Neural progenitor cell (in vitro differentiated cells): ENCODE measurements at places on chromosomes 6 and 20.

DNA sequence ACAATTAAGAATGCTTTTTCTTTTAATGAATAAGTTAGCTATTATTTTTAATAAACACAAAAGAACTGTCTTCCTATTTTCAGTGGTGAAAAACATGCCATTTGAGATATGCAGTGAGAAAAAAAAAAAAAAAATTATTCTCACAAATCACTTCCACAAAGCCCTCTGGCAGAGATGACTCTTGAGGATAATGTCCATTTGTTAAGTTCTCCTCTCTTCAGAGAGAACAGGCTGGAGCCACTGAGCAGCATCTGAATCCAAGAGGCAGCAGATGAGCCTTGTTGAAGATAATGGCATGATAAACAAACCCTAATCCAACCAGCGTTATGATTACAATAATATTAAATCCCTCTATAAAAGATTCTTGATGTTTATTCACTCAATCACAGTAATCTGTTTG is 105.0 kb downstream of the PTPRK start:
- no peak for DNase-seq

- DNase-seq: no peak
Measured at GRCh38 chr6:3202999-3203696, 24.3 kb downstream of the TUBB2B start.

GRCh38 chr6:54083287-54083686 is 28.0 kb upstream of the MLIP start:
- no peak for DNase-seq

GRCh38 chr6:46016063-46016608 is 476 bp upstream of the CLIC5 start:
- DNase-seq: no peak

DNA sequence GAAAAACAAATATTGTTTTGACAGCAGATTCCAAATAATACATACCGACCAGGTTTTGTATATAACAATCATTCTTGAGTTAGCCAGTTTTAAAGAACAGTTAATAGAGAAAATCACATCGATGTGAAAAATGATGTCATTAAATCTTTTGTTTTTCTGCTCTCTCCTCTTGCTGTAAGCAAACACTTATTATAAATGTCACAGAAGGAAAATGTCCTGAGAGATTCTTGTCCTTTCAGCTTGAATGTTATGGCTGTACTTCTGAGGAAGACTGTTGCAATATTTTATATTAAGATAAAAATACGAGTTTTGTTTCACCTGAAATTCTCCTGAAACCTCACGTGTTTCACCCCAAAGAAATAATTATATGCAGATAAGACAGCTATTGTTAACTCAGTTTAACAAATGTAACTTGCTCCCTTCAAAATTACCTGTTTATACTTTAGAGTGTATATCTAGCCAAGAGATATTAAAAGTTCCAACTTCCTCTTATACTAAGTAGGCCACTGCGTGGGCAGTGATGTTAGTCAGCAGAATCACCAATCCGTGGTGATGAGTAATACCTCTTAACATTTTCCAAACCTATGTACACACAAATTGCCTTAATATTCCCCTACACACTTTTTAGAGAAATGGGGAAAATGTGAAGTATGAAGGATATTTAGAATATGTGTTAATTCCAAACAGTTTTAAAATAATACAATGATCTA is 1111.4 kb upstream of the CITED2 start:
- no peak for DNase-seq

DNA sequence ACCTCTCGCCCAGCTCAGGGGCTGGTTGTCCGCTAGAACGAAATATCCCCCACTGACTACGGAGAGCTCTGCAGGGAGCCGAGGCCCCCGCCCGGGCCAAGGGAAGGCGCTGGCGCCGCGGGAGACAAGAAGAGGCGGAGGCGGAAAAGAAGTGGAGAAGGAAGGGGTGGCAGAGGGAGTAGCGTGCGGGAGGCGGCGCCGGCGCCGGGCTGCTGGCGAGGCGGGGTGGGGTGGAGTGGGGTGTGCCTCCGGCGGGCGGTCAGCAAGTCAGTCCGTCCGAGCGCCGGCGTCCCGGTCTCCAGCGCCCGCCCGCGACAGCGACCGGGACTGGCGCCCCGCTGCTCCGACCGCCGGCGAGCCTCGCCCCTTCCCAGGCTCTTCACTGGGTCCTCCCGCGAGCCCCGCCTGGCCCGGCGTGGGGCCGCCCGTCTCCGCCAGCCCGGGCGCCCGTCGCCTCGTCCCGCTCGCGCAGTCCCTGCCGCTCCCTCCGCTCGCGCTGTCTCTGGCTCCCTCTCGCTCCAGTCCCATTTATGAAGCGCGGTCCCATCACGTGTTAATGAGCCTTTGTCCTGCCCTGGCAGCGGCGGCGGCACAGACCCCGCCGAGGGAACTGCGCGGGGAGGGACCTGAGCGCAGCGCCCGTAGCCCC is at the start of gene CNR1:
Gene CNR1, minus strand, starts transcription at position 504 of the 649 bp plus-strand sequence. CDS start 21,073 bp downstream, outside the sequence.
- DNase-seq: peak; percentile 82

DNA sequence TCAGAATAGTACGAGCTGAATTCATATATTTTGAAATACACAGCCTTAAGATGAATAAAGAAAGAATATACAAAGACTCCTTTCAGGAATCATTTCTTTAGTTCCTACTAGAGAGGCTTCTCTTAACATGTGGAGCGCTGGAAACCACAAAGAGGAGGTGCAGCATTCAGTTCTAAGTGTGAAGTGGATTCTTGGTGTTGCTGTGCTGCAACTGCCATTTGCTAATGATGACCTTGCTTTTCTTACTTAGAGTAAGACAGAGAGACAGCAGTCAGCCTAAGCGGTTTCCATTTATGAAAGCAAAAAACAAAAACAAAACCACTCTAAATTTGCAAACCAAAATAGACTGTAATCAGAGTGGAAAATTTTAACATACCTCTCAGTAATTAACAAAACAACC is 629.0 kb downstream of the EPHA7 start:
- DNase-seq: no peak

- DNase-seq: no peak
Measured at GRCh38 chr20:22544462-22544861, 39.9 kb downstream of the FOXA2 start.

- no peak for DNase-seq
Measured at GRCh38 chr20:48003021-48003420, 217.7 kb upstream of the SULF2 start.

- no peak for DNase-seq
Measured at GRCh38 chr6:14822679-14823078, 423.2 kb upstream of the JARID2 start.

DNA sequence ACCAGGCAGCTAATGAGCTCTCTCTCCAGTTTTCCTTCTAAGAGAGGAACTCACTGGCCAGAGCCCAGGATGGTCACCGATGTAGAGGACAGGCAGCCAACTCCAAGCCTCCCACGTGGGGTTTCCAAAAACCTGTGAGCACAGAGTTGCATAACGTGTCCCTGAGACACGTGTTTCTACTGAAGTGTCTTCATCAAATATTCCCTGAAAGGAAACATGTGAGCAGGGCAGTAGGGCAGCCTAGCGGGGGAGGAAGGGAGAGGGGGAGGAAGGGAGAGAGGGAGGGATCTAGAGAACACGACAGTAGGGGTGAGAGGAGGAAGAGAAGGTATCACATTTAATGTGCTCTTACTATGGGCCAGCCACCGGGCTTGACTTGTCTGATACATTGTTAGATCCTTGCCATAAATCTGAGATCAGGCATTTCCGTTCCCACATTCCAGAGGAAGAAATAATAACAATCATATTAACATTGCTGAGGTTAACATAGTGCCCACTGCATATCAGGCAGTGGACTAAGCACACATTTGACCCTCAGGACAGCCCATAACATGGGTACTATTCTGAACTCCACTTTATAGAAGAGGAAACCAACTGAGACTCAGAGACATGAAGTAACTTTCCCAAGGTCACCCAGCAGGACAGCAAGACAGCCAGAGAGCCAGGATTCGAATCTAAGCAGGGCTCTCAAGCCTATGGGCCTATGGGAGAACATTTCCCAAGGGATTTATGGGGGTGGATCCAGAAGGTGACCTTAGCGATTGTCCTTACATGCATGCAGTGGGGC is 4.5 kb upstream of the SYS1 start:
- no peak for DNase-seq

- no peak for DNase-seq
Measured at GRCh38 chr6:43789447-43789846, 19.4 kb downstream of the VEGFA start.

DNA sequence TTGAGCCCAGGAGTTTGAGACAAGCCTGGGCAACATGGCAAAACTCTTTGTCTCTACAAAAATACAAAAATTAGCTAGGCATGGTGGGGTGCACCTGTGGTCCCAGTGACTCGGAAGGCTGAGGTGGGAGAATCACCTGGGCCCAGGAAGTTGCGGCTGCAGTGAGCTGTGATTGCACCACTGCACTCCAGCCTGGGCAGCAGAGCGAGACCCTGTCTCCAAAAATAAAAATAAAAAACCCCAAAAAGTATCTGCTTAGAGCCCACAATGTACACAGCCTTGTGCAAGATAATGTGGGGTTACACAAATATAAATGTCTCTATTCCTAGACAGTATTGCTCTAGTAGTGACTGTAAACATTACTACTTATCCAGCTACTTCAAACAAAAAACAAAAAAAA is 5.9 kb downstream of the ESF1 start:
- no peak for DNase-seq

- no peak for DNase-seq
Measured at GRCh38 chr20:58436868-58437645, 48.0 kb downstream of the VAPB start.

DNA sequence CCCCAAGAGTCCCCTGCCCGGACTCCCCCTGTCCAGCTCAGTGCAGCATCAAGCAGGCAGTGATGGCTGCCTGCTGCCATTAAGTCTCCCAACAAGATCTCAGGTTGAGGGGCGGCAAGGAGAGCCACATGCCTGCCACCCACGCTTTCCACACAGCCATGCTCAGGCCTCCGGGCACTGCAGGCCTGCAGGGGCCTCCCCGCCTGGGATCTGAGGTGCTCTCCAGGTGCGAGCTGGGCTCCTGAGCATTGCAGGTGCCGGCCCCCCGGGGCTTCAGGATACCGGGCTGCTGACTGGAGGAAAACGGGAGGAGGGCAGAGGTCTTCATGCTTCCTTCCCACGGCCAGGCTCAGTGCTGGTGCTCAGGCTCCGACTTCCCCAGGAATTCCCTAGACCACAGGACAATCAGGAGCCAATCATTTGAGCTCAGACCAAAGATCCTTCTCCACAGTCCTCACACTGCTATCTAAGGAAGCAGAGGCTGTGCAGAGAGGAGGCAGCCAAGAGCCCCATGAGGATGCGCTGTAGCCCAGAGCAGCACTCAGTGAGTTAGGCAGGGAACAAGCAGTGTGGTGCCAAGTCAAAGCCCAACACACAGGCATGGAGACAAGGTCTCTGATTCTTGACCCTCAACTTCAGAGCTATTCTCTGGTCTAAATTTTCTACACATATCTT is 52.7 kb downstream of the PYGB start:
- DNase-seq: peak; percentile 12

- DNase-seq: no peak
Measured at GRCh38 chr6:129709196-129709768, 695 bp downstream of the ARHGAP18 start.

DNA sequence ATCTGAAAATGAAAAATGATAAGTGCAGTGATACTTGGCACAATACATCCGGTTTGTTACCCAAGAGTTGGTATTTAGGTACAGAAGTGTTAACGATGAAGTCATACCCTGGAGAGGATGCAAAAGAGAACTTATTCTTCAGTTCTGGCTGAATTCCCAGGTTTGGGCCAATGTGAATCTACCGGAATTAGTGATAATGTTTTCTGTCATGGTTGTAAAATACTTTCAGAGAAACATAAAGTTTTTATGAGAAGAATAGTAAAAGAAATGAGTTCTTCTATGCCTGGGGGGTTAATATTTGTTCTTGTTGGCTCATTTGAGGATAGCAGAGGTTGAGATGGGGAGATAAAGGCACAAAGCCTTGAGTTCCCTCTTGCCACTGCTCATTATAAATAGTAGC is 509.9 kb upstream of the POU3F2 start:
- no peak for DNase-seq

DNA sequence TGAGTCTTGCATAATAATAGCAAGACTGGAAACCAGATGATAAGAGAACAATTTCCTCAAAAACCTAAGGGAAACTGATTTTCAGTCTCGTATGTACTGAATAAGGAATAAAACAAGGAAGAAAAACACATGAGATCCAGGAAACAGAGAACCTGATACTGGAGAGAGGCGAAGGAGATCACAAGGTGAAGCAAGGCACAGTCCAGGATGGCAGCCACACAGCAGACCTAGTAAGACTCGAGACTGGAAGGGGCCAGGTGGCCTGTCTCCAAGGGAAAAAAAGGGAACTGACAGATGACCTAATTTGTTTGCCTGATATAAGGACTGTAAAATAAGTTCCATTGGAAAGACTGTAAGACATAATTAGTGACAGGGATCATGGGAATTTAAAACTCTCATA is 71.1 kb downstream of the TASP1 start:
- DNase-seq: no peak

- no peak for DNase-seq
Measured at GRCh38 chr6:378958-379409, 12.6 kb upstream of the IRF4 start.

GRCh38 chr20:41443691-41444090 is 77.1 kb upstream of the EMILIN3 start:
- no peak for DNase-seq

DNA sequence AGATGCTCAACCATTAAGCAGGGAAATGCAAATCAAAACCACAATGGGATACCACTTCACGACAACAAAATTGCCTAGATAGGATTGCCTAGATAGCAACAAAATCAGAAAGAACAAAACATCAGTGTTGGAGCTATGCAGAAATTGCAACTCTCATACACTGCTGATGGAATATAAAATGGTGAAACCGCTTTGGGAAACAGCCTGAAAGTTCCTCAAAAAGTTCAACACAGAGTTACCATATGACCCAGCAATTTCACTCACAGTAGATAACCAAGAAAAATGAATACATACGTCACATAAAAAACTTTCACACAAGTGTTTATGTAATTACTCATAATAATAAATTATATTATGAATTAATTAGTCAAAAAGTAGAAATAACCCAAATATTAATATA is 78.3 kb downstream of the MAFB start:
- no peak for DNase-seq

DNA sequence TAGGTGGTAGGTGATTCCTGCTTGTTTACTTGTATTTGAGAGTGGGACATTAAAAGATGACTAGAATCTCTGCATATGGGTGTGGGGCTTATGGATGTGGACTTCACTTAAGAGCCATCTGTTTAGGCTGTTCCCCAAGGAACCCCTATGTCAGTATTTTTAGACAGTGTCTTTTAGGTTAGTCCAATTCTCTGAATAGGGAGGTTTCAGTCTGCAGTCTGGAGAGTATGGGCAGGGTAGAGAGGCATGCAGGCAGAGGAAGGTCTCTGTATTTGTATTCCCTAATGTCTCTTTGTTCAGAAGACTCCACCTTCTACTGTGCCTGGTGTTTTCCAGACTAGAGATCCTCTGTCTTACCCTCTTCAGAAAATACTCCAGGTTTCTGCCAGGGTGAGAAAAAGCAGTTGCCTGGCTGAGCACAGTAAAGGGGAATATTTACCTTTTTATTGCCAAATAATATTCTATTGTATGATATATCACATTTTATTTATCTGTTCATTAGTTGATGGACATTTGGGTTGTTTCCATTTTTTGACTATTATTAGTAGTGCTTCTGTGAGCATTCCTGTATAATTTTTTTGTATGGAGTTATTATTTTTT is 19.1 kb downstream of the SLX4IP start:
- DNase-seq: no peak
